Sciatic nerve (tissue), 2 donors: ENCODE measurements at places on chromosomes 6 and 20. TPM values are rescaled to one million over a fixed set of nuclear protein-coding genes. Genes with fewer than 3 reads are reported as not detected.

THBS2 gene
- 104 TPM for total RNA-seq

TUBB2A gene
- total RNA-seq: 53.1 TPM

HCK gene
- total RNA-seq: 24.0 TPM

GRM4 gene
- total RNA-seq: not detected

NFATC2 gene
- total RNA-seq: 11.0 TPM

CLDN20 gene
- total RNA-seq: 2.2 TPM

LINC00237 gene
- total RNA-seq: not detected

TFAP2C gene
- 0.31 TPM for total RNA-seq

DUSP15 gene
- total RNA-seq: 49.5 TPM

SPAG4 gene
- total RNA-seq: 4.5 TPM

CDSN gene
- not detected for total RNA-seq

SPTLC3 gene
- 30.1 TPM for total RNA-seq

GPSM3 gene
- 20.5 TPM for total RNA-seq

SIM1 gene
- total RNA-seq: 0.04 TPM

TPX2 gene
- total RNA-seq: 0.71 TPM

NRSN1 gene
- not detected for total RNA-seq

HLA-DQB1 gene
- total RNA-seq: 25.5 TPM

LY6G5C gene
- total RNA-seq: 2.1 TPM

TMEM14A gene
- total RNA-seq: 29.6 TPM

NKX2-4 gene
- total RNA-seq: not detected

PIM1 gene
- 50.9 TPM for total RNA-seq

SPATS1 gene
- total RNA-seq: not detected

EPPIN gene
- total RNA-seq: not detected

CDC5L gene
- total RNA-seq: 20.3 TPM

CD40 gene
- 25.1 TPM for total RNA-seq

HLA-C gene
- 363 TPM for total RNA-seq

POU5F1 gene
- total RNA-seq: 0.76 TPM

TMEM200A gene
- 18.5 TPM for total RNA-seq

PACSIN1 gene
- 0.49 TPM for total RNA-seq

HLA-F gene
- total RNA-seq: 71.2 TPM

FAM217A gene
- not detected for total RNA-seq

FLRT3 gene
- total RNA-seq: 29.3 TPM

GTSF1L gene
- not detected for total RNA-seq

KCNQ5 gene
- total RNA-seq: 0.49 TPM

CRNKL1 gene
- total RNA-seq: 24.9 TPM

IER3 gene
- 40.7 TPM for total RNA-seq

SCRT2 gene
- not detected for total RNA-seq

CPNE5 gene
- total RNA-seq: 6.9 TPM

PTK6 gene
- total RNA-seq: 0.13 TPM

BFSP1 gene
- 0.98 TPM for total RNA-seq

HLA-DRA gene
- total RNA-seq: 455 TPM

PPP1R14C gene
- 0.27 TPM for total RNA-seq

TP53TG5 gene
- not detected for total RNA-seq

TRIM31 gene
- total RNA-seq: not detected

ARG1 gene
- total RNA-seq: 2.6 TPM
